ENCODE measurements at places on chromosomes 16 and 17.

DNA sequence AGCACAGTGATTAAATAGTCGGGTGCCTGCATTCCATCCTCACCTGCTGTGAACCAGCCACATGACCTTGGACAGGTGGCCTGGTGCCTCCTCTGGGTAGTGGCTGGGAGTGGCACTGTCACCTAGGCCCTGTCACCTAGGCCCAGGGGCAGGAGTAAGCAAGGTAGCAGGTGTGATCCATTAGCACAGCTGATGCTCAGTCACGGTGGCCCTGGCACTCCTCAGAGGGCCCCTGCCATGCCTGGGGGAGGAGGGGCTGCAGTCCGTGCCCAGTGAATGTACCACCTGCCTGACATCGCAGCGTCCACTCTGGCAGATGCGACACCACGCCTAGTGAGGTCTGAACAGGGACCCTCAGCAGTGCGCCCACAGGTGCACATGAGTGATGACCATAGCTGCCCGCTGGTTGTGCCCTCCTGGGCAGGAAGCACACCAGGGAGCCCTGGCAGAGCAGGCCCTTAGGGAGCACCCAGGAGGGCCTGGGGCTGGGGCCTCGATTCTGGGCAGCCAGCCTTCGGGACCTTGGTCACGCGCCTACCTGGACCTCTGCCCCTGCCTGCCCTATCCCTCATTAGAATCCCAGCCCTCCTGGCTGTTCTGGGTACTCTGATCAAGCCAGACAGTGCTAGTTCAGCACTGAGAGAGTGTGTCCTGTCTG is 33.1 kb upstream of the CRISPLD2 start:
- DNase-seq = peak; percentile 86

- no peak for DNase-seq
Measured at GRCh38 chr16:69126221-69126620, 6.2 kb downstream of the CHTF8 start.

DNA sequence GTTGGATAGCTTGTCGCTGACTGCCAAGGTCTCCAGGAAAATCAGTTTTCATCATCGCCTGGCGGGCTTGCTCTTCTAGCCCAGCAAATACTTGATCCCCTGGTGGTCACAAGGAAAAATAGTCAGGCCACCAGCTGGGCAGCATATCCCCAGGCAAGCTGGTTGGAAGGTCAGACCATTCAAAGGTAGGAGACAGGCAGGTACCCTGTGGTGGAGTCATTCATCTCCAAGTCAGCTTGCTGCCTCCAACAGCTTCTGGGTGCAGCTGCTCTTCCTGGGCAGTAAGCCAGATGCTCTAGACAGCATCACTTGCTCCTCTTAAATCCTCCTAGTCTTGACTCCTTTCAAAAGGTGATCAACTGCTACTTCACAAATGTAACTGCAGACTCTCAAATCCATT is 16.0 kb downstream of the ZNF821 start:
- no peak for DNase-seq

- DNase-seq = peak; percentile 61
Measured at GRCh38 chr17:75872434-75873351, 5.7 kb downstream of the TRIM47 start.

DNA sequence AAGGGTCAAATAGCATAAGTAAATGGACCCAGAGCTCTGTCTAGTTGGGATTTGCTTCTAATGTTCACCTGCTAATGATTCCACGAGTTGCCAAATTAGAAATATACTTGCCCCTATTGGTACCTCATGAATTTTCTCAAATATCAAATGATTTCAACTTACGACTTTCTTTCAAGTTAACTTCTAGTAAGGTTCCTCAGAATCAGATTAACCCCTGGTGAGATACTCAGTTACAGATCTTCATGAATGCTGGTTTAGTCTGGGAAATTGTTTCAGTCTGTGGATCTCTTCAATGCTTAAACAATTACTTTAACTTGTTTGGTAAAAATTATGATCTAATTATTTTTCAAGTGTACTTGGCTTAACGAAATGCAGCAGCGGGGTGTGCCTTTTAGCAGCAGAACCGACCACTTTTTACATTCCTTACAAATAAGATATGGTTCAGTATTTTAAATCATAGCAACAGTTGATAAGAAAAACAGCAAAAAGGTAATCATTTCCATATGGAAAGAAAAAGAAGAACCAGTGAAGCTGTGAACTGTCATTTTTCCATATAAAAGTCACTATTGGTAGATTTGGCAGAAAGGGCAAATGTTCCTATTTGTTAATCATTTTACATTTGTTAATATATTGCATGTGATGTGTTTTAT is 34.5 kb downstream of the TUBD1 start:
- DNase-seq = no peak

- DNase-seq = no peak
Measured at GRCh38 chr16:88049561-88050545, 98.6 kb downstream of the BANP start.

- DNase-seq = no peak
Measured at GRCh38 chr16:52383119-52383518, 163.8 kb downstream of the TOX3 start.

- DNase-seq = no peak
Measured at GRCh38 chr17:81148986-81149533, 16.2 kb upstream of the PVALEF start.

- peak; percentile 66 for DNase-seq
Measured at GRCh38 chr16:14302031-14302398, 230.9 kb downstream of the MRTFB start.

DNA sequence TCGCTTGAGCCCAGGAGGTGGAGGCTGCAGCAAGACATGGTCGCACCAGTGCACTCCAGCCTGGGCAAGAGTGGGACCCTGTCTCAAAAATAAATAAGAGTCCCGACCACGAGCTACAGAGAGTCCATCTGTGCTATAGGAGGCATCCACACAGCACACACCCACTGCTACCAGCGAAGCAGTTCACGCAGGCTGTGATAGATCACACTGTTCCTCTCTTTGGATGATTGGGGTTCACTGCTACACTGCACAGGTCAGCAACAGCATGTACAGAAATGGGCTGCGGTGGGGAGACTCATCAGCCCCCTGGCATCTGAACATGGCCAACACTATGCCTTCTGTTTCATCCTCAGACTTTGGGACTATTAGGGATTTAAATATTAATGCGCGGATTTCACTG is 33.8 kb downstream of the PMM2 start:
- no peak for DNase-seq

GRCh38 chr16:55039042-55039441 is 108.4 kb downstream of the IRX5 start:
- no peak for DNase-seq

DNA sequence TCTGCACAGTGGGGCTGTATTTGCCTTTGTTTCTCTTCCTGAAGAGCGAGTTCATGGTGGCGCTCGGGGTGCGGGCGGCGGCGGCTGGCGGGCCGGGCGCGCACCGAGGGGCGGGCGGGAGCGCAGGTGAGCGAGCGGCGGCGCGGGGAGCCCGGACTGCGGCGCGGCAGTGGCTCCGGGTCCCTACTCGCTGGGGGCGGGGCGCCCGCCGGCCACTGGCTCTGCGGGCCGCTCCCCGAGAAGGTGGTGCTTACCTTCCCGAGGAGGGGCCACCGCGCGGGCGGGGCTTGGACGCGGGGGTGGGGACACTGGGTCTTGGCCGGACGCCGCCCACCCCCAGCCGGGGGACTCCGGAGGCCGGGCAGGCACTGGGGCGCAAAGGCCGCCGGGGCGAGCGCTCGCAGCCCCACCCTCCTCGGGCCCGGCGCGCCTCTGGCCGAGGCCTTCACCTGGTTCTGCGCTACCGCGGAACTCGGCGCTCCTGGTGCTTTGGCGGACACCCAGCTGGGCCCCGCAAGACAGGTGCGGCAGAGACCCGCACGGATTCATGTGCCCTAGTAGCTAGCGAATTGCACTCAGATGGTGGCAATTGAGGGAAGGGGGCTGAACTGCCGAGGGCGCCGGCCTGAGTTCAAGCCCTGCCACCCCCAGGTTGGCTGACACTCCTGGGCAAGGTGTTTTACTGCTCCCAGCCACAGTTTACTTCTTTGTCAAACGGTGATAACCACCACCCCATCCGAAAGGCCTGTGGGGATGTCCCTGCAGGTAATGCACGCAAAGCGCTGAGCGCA is at the start of gene PPL:
TSS of gene PPL (minus strand) at position 158 of the 791 bp plus-strand sequence. CDS start at position 55, 103 bp downstream.
- peak; percentile 98 for DNase-seq

- DNase-seq = peak; percentile 36
Measured at GRCh38 chr17:82320956-82321927, 3.8 kb upstream of the CD7 start.

DNA sequence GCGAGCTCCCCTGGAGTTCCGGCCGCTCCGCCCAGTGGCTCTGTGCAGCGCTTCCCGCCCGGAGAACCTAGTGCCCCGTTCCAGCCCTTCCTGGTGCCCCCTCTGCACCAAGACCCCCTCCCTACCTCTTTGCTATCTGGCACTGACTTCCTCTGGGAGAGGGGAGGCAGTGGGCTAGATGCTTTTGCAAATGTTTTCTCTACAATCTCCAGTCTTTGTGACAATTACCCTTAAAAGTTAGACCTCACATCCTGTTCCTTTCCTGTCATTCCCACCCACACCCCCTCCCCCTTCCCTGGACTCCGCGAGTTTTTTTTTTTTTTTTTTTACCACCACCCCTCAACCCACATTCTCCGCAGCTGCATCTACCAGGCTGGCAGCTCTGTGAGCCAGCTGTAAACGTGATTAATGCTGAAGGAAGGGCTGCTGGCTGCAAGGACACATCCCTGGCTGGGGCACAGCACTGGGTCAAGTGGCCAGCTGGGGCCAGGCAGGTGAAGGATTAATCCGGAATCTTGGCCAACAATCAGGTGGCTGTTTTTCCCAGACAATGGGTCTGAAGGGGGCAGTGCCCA is 101.5 kb downstream of the MGAT5B start:
- no peak for DNase-seq
